Cortex of kidney (tissue), 1 donor: ENCODE measurements at places on chromosomes 12 and 14.

GRCh38 chr12:20262119-20262518 lies 106.2 kb upstream of the PDE3A start:
- no peak for DNase-seq

GRCh38 chr12:32666018-32666417 lies 13.1 kb upstream of the DNM1L start:
- no peak for DNase-seq

- DNase-seq: no peak
Observed at GRCh38 chr12:122097927-122098756, 19.6 kb downstream of the MLXIP start.

GRCh38 chr12:60872219-60872618 lies 1276.4 kb downstream of the SLC16A7 start:
- DNase-seq: no peak

DNA sequence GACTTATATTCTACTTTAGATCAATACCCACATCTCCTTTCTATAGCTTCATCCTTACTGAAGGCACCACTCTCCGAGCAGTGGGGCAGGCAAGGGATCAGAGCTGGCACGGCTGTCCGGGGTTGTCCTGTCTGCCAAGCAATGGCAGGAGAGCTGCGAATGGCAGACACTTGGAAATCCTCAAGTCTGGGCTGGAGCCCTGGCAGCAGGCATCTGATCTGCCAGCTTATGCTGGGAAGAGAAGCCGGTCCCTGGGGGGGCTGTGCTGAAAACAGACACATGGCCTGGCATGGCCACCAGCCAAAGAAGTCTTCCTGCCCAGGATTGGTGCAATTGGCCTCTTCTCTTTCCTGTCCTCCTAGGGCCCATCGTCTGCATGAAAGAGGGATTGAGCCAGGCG lies 280.2 kb upstream of the PWP1 start:
- no peak for DNase-seq

GRCh38 chr14:22036541-22037239 lies 363.1 kb upstream of the OR4E1 start:
- DNase-seq: no peak

GRCh38 chr12:45284096-45284901 lies 68.4 kb downstream of the ANO6 start:
- no peak for DNase-seq

DNA sequence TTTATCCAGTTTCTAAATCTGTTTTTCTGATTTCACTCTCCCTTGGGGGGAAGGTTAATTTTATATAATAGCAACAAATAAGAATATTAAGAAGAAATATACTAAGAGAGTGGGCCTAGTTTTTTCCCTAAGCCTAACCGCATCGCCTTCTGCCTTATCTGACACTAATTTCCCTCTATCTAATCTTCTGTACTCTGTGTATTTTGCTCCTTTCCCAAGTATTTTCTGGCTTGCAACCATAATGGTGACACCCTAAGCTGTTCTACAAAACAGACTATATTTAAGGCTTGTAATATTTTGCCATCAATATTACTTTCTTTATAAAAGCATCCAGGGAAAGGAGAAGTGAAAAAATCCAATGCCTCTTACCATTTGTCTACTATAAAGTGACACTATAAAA lies 1168.8 kb downstream of the GALC start:
- no peak for DNase-seq

GRCh38 chr12:76947304-76947703 lies 68.5 kb upstream of the CSRP2 start:
- no peak for DNase-seq

DNA sequence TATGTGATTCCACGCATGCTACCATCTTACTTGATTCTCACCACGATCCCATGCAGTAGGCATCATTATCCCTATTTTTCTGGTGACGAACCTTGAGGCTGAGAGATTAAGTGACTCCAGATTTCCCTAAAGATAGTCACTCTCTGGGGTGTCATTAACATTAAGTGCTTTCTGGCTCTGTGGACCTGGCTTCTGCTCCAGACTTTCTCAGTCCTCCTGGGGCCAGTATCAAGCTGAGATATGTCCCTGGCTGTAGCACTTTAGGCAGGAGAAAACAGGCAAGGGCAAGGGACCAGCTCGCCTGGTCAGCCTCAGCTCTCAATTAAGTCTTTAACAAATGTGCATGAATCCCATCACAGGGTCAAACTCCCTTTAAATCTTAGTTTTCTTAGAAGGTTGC lies 38.3 kb upstream of the PRB2 start:
- DNase-seq: no peak

DNA sequence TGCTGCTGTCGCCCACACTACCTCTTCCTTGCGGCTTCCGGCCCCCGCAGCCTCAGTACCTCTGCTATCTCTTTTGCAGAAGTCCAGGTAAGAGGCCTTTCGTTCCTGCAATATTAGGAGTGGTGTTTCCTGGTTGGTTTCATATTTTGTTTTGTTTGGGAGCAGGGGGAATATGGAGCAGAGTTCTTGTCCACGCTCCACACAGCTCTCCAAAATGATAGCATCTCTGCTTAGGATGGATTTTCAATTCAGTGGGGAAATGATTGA lies 768 bp downstream of the OXA1L start:
- DNase-seq: no peak

DNA sequence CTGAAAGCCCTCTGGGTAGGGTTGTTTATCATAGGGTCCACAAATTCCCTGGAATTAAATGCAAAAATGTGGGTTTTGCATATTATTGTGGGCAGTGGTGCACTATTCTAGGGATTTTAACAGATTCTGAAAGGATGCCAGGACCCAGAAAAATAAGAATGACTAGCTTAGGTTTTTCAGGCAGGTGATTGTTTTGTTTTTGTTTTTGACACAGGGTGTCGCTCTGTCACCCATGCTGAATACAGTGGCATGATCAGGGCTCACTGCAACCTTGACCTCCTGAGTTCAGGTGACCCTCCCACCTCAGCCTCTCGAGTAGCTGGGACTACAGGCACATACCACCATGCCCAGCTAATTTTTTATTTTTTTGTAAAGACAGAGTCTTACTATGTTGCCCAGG lies 19.2 kb downstream of the GALNT6 start:
- DNase-seq: no peak

DNA sequence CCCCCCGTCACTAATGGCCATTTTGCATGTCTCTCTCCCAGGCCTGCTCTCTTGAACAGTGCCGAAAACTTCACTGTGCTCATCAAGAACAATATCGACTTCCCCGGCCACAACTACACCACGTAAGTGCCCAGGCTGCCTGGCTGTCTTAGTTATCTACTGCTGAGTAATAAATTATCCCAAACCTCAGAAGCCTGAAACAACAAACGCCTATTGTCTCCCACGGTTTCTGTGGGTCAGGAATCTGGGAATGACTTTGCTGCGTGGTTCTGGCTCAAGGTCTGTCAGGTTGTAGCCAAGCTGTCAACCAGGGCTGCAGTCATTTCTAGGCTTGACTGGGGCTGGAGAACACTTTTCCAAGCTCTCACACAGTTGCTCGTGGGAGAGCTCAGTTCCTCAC lies 32.6 kb downstream of the P2RX7 start:
- DNase-seq: no peak

DNA sequence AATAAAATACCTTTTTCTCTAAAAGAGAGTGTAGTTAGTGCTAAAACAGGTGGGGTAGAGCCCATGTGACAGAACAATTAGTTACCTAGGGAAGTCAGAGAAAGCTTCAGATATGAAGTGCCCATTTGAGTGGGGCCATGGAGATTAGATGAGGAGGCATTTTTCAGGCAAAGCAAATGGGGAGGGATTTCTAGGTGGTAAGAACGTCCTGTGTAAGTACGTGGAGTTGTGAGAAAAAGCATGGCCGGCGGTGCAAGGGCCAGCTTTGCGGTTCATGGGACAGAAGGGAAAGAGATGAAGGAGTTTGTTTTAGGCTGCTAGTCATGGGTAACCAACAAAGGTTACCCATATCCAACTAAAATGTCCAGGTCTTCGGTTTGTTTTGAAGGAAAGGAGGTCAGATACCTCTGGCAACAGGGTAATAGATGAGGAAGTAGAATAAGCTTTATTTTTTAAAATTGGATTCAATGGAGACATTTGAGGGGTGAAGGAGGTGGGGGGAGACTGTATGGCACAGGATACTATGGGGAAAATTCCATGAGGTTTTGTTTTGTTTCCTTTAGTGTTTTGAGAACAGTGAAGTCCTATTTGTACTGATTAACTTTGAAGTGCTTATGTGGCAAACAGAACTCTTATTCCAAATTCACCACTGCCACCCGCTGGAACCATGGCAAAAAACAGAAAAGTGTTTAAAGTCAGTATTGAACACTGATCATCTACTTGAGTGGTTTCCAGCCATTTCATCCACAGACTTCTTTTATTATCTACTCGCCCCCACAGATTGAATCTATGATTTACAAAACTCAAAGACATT lies 10.0 kb upstream of the SNRPF start:
- DNase-seq: no peak

GRCh38 chr12:93007544-93007943 lies 78.4 kb upstream of the EEA1 start:
- no peak for DNase-seq

DNA sequence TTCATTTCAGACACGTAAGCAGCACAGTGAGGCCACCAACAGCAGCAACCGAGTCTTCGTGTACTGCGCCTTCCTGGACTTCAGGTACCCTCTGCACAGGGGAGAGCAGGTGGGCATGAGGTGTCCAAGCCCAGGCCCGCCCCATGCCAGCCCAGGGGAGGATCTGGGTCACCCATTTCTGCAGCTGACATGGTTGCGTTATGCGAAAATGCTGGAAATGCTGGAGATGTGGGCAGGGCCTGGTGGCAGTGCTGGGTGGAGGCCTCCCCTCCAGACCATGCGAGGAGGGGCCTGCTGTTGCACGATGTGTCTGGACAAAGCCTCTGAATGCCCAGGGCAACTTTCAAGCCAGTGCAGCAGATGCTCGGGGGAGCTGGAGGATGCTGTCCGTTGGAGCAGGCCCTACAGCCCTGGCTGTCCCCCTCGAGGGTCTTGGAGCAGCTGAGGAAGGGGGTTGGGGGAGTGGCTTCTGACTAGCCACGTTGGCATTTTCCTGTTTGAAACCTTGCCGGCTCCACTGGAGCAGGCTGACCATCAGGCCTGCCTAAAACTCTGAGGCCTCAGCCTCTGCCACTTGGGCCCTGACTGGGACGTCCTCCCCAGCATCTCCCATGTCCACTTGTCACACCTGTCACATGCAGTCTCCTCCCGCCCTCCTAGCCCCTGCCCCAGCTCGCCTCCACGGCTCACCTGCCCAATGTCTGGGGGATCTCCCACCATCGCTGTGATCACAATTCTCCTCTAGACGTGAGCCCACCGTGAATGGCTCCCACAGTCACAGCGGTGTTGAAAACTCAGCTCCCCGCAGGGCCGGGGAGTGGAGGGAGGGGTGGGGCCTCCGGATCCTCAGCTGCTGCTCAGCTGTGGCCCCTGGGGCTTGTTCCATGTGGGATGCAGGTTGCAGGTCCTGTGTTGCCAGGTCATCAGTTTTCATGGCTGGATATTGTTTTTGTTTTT lies 123.4 kb downstream of the ADGRD1 start:
- no peak for DNase-seq

- no peak for DNase-seq
Observed at GRCh38 chr12:24695103-24695502, 253.8 kb downstream of the BCAT1 start.

DNA sequence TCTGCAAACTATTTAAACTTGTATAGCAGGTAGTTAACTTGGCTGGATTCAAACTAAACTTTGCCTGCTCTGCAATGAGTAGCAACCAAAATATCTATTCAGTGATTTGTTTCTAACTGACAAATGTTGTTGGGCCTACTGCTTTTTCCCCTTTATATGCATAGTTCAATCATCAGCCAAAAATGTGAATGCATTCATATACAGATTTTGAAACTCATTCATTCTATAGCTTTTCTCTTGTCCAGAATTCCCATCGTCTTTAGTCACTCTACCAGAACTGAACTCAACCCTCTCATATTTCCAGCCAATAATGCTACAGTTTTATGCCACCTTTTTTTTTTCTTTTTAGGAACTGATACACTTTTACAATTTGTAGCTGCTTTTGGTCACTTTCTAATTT lies 599.8 kb downstream of the RPL10L start:
- DNase-seq: no peak

DNA sequence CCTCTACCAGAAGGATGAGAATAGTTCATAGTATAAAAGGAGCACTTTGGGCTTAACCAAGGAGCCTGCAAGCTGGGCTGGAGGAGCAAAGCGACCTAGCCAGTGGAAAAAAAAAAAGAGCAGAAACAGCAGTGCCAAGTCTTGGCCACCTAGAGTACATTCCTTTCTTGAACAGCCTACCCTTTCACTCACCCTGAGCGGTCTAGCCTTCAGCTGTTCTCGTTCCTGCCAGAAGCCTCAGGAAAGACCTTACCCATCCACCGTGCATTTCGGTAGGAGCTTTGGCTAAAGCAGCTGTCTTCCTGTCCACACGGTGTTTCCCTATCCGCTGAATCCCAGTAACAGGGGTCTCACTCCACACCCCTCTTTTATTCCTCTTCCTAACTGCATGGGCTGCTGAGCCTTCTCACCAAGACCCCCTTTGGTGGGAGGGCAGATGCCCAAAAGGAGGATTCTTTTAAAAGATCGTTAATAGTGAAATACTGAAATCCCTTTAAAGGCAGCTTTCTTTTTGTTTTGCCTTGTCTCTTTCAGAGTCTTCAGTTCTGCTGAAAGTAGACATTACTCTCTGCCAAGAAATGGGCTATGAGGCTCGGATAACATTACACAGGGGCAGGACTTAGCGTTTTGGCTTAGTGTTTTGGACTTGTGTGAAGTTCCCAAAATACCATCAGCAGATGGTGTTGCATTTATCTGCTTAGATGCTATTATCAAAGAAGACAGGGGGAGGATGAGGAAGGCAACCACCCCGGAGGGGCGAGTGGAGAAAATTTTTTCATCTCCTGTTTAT lies 88.5 kb upstream of the METAP2 start:
- no peak for DNase-seq

- no peak for DNase-seq
Observed at GRCh38 chr14:92575748-92576303, 62.2 kb downstream of the RIN3 start.
